ENCODE measurements at places on chromosomes 13 and 19.

DNA sequence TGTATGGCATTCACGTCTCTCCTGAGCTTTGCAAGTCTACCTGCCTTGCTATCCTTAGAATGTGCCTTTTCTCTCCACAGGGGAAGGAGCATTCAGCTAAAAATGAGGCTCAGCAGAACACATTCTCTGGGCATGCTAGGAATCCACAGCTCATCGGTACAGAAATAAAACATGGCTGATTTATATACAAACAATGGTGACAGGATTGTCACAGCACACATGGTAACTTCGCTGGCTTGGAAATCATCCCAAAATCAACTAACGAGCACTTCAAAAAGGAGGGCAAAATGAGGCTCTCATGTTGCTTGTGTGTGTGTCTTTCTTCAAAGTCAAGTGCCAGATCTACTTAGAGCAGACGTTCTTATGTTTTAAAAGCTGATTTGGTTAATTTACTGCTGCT lies 373.0 kb downstream of the FGF14 start:
- no peak for DNase-seq

- DNase-seq = peak; percentile 97
Measured at GRCh38 chr13:46354156-46355087, 32.6 kb downstream of the RUBCNL start.

DNA sequence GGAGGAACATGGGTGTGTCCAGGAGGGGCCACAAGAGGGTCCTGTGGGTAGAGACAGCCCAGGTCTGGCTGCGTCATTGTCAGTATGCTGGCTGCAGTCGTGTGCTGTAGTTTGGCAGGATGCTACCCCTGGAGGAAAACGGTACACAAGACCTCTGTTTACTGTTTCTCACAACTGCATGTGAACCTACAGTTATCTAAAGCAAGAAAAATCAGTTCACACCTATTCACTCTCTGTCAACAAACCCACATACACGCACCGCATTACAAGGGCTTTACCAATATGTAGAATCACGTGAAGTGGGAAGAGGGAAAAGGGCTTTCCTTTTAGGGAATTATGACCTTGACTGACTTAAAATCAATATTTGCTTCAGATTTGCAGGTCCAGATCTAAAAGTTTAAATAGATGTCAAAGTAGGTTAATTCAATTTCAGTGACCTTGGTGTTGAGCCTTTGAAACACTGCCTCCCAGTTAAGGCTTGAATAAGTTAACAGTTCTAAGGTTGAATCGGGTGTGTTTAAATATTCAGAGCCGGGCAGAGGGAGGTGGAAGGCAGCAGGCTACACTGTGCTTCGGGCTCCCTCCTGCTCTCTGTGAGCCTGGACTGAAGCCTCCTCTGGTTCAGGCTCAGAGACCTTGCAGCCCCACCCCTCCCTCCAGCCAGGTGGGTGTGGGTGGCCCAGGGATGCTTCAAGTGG lies 17.2 kb upstream of the MCF2L start:
- DNase-seq = no peak

- no peak for DNase-seq
Measured at GRCh38 chr13:23984546-23984945, 87.2 kb upstream of the C1QTNF9B start.

DNA sequence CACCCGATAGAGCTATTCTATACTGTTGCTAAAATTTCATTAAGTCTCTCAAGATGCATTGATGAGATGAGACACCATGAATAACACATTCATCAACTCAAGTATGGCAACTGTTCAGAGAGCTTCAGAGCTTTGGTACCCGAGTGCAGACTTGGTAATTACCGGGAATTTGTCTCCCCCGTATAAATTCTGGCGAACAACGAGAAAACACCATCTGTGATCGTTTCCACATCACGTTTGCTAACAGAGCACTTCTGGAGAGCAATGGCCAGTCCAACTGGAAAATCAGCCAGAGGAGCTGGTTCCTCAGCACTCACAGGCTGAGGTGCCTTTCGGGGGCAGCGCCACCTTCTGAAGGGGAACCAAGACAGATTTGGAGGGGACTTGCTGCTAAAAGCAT lies 40.2 kb downstream of the SUGP2 start:
- DNase-seq = no peak

- no peak for DNase-seq
Measured at GRCh38 chr13:84446972-84447639, 564.8 kb upstream of the SLITRK1 start.

- peak; percentile 83 for DNase-seq
Measured at GRCh38 chr13:43260999-43261398, 237.6 kb downstream of the DNAJC15 start.

GRCh38 chr13:80048802-80049201 lies 292.1 kb downstream of the SPRY2 start:
- DNase-seq = peak; percentile 99

- DNase-seq = peak; percentile 28
Measured at GRCh38 chr13:95509521-95510310, 42.8 kb upstream of the CLDN10 start.

Measured in HCEC 1CT (cell line).